ENCODE measurements at places on chromosomes 1 and 21.

DNA sequence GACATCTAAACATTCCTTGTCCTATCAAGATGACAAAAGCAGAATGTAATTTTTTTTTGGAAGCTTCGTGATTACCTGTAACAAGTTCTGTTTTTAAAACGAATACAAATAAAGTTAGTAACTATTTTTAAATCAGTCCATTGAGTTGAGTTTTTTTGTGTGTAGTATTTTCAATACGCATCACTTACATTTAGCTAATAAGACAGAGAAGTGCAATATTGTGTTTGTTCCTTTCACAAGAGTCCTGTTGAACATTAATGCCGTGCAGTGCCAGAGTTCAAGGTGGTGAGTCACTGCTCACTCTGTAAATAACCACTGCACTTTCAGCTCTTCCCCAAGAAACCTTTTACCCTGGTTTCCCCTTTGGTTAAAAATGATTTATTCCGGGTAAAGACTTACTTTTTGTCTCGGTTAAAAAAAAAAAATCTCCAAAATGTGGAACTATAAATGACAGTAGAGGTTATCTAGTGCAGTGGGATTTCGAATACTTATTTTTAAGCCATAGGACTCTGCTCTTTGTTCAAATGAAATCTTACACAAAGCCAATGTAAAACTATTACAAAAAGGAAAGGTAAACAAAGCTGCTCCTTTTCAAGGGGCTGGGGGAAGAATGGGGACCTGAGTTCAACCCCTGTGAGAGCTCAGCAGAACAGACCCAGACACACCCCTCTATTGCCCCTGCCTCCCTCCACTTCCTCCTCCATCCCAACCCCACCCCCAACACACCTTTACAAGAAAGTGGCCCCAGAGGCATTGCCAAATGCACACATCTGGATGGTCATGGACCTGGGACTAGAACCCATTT, 14.8 kb upstream of the NCMAP start:
- no peak for DNase-seq

DNA sequence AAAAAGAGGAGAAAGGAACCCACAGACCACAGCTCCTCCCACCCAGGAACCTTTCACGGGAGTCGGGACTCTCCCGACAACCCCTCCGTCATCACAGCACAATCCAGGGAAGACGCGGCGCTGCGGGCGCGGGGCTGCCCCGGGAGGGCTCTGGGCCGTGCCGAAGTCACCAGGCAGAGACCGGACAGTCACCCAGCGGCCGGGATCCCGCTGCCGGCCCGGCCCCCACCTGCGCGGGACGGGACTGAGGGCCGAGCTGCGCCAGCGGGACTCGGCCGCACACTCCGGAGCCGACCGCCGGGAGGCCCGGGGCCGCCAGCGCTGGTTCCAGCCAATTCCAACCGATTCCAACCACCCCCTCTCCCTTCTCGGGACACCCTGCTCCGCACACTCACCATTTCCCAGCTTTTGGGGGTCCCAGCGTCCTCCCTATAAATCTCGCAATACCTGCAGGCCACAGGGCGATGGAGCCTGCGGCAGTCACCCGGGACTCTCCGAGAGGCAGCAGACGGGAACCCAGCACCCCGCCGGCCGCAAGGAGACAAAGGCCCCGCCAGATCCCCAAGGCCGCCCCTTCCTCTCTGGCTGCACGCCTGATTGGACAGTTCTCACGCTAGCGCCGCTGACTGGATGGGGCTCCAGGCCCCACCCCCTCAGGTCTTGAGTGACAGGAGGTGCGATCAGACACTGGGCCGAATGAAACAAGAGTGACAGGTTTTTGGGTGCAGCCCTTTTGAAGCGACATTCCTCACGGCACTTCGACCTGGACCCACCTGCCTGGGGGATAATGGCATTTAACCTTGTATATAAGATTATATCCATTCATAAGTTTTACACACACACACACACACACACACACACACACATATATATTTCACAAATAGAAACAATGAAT, at the start of gene ZNF695:
TSS of gene ZNF695 (minus strand) at position 547 of the 895 bp plus-strand sequence. CDS start at position 398, 149 bp downstream.
- DNase-seq = no peak

DNA sequence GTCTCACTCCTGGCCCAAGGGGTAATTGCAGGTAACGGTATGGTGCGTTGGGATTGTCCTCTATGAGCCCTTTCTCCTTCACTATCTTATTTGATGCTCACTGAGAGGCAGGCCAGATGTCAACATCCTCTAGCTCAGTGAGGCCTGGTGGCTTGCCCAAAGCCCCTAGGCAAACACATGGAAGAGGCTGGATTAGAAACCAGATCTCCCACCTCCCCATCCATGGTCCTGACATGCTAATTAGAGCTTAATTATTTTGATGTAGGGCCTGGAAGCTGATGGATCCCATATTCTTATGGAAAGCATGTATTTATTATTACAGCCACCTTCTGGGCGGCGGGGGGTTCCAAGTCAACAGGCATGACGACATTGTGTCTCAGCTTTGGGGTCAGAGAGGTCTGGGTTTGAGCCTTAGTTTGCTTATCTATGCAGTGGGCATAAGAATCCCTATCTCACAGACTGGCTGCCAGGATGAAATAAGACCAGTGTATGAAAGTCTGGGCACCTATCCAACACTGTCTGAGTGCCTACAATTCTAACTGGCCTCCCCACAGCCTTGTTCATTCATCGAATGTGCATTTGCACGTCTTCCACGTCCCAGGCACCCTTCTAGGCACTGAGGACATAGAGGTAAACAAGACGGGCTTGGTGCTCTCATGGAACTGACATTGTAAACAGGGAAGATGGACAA, 6.2 kb downstream of the SMPDL3B start:
- DNase-seq = no peak

- no peak for DNase-seq
Measured at GRCh38 chr1:92307980-92308379, 9.1 kb downstream of the RPAP2 start.

GRCh38 chr21:35343046-35343819, 294.1 kb upstream of the RUNX1 start:
- DNase-seq = no peak

DNA sequence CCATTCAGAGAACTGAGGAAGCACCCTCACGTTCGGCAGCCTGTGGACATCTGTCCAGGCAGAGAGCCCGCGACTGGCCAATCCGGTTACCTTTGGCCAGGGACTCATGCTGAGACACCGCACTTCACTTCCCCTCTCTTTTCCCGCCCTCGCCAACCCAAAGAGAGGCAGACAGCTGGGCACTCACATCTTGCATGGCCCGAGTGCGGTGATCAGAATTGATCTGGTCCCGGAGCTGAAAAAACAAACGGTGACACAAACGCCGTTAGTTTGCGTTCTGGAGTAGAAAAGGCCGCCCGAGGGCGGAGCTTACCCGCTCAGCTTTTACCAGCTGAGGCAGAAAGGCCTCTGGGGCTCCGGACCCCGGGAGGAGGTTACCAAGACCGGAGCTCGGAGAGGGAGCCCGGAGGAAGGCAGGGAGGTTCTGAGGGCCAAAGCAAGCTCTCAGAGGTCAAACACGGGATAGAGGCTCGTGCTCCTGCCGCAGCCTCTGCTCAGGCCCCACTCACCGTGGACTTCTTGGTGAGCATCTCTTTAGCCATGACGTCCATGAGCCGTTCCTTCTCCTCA, 376 bp downstream of the SF3A3 start:
- DNase-seq = peak; percentile 23

- no peak for DNase-seq
Measured at GRCh38 chr1:224700918-224701531, 84.9 kb downstream of the CNIH3 start.

- DNase-seq = no peak
Measured at GRCh38 chr1:244369256-244370057, 82.3 kb downstream of the ADSS2 start.

DNA sequence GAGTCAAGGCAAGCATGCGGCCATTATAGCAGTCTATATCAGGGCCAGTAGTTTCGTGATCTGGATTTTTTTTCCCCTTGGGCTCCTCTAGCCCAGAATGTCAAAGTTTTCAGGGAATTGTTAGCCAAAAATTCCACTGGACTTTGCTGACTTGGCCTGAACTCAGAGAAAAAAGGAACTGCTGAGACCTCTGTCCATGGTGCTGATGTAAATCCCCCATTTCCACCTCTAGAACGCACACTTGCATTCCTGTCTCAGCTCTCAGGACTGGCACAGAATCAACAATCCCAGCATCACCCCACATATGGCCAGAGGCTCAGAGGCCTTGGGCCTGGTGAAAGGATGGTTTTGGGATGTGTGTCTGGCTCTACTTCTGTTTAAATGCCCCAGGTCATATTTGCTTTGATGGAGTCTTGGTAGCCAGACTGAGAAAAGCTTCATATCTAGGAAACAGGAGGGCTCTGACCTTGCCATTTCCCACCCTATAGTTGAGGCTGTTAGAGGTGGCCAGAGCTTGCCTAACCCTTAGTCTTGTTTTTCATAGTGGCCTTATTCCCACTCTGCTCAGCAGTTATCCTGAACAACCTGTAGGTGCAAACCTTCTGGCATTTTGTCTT, 16.9 kb upstream of the EFCAB14 start:
- no peak for DNase-seq

GRCh38 chr1:76867342-76868130, at the start of gene ST6GALNAC5:
Gene ST6GALNAC5, plus strand, starts transcription at chr1:76867480.
- DNase-seq = no peak

- DNase-seq = no peak
Measured at GRCh38 chr1:23960291-23961020, 828 bp downstream of the PNRC2 start.

GRCh38 chr21:41166884-41167283, 1.1 kb upstream of the BACE2 start:
- no peak for DNase-seq
